ENCODE measurements at places on chromosomes 2 and 18. TPM values are rescaled to one million over a fixed set of nuclear protein-coding genes. Genes with fewer than 3 reads are reported as not detected.

TCF7L1 gene
- total RNA-seq = 9.1 TPM

IL37 gene
- total RNA-seq = not detected

DNA sequence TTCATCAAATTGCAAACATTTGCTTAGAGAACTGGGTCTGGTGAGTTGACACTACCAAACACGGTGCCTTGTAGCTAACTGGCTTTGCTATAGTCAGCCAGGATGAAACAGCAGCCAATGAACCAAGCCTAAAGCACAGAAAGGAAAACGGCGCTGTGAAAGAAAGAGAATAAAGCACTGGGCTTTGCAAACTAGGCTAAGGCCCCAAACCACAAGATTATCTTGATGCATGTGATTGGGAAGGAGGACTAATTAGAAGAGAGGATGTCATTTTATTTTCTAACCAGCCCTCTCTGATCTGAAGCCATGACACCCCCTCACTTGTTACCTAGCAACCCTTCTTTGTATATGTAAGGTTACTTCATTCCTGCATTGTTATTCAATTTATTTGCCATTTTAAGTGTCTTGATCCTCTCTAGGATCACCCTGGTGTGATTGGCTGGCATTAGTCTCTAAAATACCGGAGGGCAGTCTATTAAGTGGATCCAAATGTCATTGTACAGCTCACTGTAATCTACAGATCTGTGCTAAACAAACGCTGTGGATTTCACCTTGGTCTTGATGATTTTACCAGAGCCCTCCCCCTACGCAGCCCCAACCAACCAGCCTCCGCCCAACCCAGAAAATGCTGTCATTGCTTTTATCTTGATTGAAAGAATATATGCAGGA is 395.4 kb upstream of the ACVR2A start:
- H3K27me3 ChIP-seq = peaks cover 1% of the 10 kb centered on the region
- no peak overlapping the region for H3K4me3 ChIP-seq

DNA sequence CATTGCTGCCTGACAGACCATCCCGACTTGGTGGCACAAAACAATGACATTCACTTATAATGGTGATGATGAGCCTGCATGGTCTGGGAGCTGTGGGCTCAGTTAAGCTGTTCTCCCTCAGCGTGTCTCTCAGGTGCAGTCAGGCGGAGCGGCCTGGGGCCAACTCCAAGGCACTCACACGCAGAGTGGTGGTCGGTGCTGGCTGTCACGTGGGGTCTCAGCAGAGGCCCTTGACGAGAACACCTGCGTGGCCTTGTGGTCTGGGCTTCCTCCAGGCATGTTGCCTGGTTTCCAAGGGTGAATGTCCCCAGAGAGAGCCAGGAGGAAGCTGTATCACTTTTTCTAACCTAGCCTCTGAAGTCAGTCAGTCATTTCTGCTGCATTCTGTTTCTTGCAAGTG is 29.8 kb downstream of the ARMC9 start:
- peaks cover 6% of the 10 kb centered on the region for H3K36me3 ChIP-seq
- H3K4me1 ChIP-seq = peaks cover 31% of the 10 kb centered on the region
- DNase-seq = no peak
- H3K27ac ChIP-seq = peak overlapping the region; percentile 58
- peaks cover 4% of the 10 kb centered on the region for H3K27me3 ChIP-seq

- peak overlapping the region; percentile 59 for H3K4me3 ChIP-seq
- peaks cover 3% of the 10 kb centered on the region for H3K27me3 ChIP-seq
- peak overlapping the region; percentile 94 for H3K27ac ChIP-seq
Measured at GRCh38 chr2:201654616-201655384, 11.5 kb upstream of the TMEM237 start.

DNA sequence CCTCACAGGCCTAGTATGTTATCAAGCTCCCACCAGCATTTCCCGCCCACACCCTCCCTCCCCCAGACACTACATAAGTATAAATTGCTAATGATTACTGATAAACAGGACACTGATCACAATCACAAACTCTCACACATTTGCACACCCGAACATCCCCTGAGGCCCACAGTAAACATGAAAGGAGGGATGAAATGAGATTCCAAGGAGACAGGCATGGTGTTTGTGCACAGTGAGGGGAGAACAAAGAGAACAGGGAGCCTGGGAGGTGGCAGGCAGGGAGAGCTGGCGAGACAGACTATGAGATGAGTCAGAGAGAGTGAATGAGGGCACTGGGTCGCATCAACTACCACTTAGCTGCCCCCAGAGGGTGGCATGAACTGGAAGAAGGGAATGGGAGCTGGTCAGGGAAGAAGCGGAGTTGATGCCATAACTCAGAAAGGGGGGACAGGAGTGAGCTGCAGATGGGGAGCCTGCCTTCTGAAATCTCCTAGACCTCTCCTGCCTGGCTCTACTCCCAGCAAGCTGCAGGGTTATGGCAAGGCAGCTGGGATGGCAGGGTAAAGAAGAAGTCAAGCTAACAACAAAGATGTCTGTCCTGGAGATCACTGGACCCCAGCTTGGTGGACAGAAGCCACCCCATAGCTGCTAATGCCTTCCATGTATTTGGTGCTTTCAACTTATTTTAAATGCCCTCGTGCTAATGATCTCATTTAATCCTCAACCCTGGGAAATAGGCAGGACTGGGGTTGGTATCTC is 5.1 kb downstream of the KIF3C start:
- H3K4me1 ChIP-seq = peaks cover 45% of the 10 kb centered on the region
- peak overlapping the region; percentile 40 for H3K27ac ChIP-seq
- no peaks in the 10 kb centered on the region for H3K27me3 ChIP-seq
- H3K36me3 ChIP-seq = no peaks in the 10 kb centered on the region
- peak overlapping the region; percentile 28 for H3K4me3 ChIP-seq
- DNase-seq = no peak

DNA sequence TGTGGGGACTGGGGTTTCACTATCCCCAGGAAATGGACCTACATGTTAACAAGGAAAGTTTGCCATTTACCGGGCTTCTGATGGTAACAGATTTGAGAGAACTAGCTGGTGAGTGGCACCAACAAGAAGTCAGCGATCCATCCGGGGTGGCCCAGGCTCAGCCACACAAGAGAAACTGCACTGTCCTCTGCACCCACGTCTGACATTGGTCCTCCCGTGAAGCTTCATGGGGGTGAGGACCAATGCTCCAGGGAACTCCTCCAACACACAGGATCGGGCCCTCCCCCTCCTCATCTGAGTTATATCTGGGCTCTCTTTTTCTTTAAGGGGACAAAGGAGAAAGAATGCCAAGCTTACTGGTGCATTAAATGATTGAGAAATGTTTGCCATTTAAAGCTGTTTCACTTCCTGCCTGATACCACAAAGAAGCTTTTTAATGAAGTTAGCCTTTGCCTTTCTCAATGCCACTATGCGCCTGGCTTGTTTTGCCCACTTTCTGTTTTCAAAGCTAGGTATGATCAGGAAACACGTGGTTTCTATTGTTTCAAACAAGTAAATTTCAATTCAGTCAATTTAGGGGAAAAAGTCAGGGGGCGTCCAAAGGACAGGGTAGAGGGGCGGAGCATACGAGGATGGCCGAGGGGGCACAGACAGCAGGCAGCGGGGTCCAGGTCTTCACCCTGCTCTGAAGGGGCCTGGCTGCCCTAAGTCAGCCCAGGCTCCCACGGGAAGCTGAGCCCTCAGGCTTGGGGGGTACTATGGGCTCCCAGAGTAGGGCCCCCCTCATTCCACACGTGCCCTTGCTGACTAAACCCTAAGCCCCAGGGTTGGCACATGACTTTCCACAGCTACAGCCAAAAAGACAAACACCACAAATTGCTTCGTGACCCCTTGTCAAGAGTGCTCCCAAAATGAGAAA is 204.0 kb upstream of the ID2 start:
- no peak for DNase-seq
- H3K27ac ChIP-seq = no peak overlapping the region
- H3K27me3 ChIP-seq = peaks cover 21% of the 10 kb centered on the region
- H3K4me3 ChIP-seq = no peak overlapping the region

DNA sequence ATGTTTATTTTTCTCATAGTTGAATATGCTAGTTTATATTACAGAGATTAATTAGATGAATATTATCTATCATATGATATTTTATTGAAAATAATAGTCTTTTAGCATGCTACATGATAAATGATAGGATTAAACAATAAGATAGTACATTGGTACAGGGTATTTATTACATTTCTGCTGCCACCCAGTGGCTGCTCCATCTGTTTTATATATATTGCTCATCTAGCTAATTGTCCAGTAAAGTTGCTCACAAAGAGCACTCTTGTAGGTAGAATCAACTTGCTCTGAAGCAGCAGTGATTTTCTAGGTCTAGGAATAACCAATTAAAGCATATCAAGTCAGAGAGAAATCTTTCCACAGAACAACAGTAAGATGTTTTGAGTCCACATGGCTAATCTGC is 183.3 kb downstream of the ASXL3 start:
- DNase-seq = no peak
- H3K4me1 ChIP-seq = no peaks in the 10 kb centered on the region
- no peaks in the 10 kb centered on the region for H3K27me3 ChIP-seq
- H3K27ac ChIP-seq = no peak overlapping the region
- H3K4me3 ChIP-seq = no peak overlapping the region

DNA sequence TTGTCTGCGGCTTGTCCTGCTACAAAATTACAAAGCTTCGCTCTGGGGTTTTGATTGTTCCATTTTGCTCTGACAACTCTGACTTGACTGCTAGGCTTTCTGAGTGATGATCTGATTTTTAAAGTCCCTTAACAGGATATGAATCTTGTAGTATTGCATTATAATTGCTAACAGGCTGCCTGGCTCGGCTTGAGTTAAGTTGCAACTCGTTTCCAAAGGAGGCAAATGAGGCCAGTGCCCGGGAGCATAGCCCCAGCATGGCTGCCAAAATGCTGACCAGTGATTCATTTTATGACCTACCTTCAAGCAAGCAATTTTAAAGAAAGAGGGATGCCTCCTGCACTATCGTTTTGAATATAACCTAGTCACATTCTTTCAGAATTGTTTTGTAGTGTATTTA is 135.4 kb downstream of the COL6A3 start:
- H3K27me3 ChIP-seq = no peaks in the 10 kb centered on the region
- peaks cover 6% of the 10 kb centered on the region for H3K36me3 ChIP-seq
- peak overlapping the region; percentile 95 for H3K27ac ChIP-seq
- H3K4me1 ChIP-seq = peaks cover 6% of the 10 kb centered on the region

DNA sequence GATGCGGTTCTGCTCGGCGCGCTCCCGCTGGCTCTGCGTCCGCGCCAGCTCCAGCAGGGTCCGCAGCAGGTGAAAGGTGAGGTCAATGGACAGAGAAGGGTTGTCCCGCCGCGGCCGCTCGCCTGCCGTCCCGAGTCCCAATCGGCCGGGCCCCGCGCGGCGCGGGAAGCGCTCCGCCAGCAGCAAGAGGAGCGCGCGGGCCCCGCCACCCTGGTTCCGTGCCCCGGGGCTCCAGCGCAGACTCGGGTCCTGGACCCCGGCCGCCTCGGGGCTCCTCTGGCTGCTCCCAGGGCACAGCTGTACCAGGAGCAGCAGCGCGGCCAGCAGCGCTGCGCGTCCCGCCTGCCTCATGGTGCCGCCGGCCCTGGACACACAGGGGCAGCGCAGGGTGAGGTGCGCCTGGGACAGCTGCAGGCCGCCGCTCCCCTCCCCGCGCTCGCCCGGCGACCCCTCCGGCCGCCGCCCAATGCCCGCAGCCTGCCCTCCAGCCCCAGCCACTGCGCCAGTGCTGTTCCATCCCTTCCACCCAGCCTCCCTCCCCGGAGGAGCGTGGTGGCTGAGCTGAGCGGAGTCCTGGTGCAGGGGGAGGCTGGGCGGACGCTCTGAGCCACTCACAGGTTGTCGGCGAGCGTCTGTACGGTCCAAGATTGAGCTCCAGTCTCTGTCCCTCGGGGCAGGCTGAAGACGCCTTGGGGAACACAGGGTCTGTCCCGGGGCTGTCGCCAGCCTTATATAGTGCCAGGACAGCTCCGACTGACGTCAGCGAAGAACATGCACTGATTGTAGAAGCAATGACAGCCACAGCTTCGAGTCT is 493 bp downstream of the UCN start:
- H3K4me1 ChIP-seq = no peaks in the 10 kb centered on the region
- peaks cover 22% of the 10 kb centered on the region for H3K36me3 ChIP-seq
- DNase-seq = no peak
- H3K27ac ChIP-seq = no peak overlapping the region
- H3K27me3 ChIP-seq = peaks cover 21% of the 10 kb centered on the region

- peaks cover 16% of the 10 kb centered on the region for H3K4me1 ChIP-seq
- peak; percentile 16 for DNase-seq
- H3K27me3 ChIP-seq = peaks cover 5% of the 10 kb centered on the region
- no peaks in the 10 kb centered on the region for H3K36me3 ChIP-seq
- H3K4me3 ChIP-seq = no peak overlapping the region
- H3K27ac ChIP-seq = no peak overlapping the region
Measured at GRCh38 chr18:3383381-3383915, 66.5 kb upstream of the TGIF1 start.

GRCh38 chr18:12839526-12840196 is 44.4 kb downstream of the PTPN2 start:
- peaks cover 66% of the 10 kb centered on the region for H3K4me1 ChIP-seq
- H3K27ac ChIP-seq = peak overlapping the region; percentile 86
- H3K27me3 ChIP-seq = no peaks in the 10 kb centered on the region
- H3K36me3 ChIP-seq = peaks cover 14% of the 10 kb centered on the region
- peak overlapping the region; percentile 50 for H3K4me3 ChIP-seq
- peak; percentile 11 for DNase-seq

DNA sequence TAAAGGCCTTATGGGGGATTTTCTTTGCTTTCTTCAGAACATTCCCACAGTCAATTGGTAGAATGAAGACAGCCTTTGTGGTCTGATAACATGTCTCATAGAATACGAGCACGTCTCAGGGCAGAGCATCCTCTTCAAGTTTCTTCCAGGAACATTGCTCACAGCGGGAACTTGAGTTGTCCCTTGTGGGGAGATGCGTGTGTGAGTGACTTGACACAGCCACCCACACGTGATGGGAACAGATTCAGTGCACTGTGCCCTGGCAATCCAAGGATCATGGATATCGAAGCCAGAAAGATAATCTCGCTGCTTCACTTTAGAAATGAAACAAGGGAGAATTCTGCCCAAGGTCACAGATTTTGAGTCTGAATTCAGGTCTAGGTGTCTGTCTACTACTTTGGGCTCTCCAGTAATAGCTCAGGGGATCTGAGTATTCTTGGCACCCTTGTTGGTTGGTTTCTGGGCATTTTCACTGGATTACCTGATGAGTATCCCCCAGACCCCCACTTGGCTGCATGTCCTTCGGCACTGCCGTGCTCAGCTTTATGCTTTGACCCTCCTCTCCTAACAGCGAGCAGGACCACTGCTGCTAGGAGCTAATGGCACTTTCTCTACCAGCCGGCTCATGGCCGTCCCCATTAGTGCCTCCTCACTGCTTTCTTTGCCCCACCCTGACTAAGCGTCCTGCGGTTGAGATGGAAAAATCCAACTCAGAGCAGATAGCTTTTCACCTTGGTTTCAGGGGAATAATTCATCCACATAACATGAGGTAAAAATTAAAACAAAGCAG is 75.9 kb upstream of the FOSL2 start:
- no peak for DNase-seq
- no peaks in the 10 kb centered on the region for H3K36me3 ChIP-seq
- no peak overlapping the region for H3K27ac ChIP-seq
- no peaks in the 10 kb centered on the region for H3K27me3 ChIP-seq
